ENCODE measurements at places on chromosomes 1 and 21. TPM values are rescaled to one million over a fixed set of nuclear protein-coding genes. Genes with fewer than 3 reads are reported as not detected.

The LCK gene
- polyA plus RNA-seq = 5.2 TPM

The ENAH gene
- 121 TPM for polyA plus RNA-seq

The CA14 gene
- polyA plus RNA-seq = 9.6 TPM

The C1orf226 gene
- polyA plus RNA-seq = 16.9 TPM

DNA sequence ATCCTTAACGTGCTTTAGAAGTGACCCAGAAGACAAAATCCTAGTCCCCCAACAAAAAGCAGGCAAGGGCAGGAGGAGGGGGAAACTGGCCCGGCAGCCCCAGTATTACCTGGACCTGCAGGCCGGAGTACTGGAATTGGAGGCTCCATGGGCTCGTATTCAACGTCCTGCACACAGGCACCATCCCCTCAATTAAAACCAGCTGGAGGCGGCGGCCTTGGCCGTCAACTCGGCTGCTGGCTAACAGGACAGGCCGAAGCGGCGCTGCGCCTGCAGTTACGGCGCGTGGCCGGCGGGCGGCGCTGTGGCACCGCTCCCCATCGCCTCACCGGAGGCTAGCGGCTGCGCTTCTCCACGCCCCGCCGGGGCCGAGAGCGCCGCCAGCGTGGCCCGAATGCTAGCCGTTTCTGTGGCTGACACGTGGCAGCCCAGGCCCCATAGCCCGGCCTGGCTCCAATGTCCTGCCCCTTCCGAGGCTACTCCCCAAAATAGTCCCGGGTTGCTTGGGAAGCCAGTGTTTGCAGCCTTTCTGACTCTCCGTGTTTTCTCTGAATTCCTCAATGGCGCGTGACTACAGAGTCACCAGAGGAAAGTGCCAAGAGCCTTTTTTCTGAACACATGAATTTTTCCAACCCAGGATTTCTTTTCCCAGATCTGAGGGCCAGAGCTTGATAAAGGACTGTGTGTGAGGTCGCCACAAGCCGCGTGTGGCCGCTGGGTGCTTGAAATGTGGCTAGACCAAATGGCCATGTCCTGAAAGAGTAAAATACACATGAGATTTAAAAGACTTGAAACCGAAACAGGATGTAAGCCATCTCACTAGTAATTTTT is 82.5 kb downstream of the HHIPL2 start:
- peak; percentile 86 for DNase-seq

GRCh38 chr1:59201341-59201740 is 95.6 kb upstream of the FGGY start:
- no peak for DNase-seq

DNA sequence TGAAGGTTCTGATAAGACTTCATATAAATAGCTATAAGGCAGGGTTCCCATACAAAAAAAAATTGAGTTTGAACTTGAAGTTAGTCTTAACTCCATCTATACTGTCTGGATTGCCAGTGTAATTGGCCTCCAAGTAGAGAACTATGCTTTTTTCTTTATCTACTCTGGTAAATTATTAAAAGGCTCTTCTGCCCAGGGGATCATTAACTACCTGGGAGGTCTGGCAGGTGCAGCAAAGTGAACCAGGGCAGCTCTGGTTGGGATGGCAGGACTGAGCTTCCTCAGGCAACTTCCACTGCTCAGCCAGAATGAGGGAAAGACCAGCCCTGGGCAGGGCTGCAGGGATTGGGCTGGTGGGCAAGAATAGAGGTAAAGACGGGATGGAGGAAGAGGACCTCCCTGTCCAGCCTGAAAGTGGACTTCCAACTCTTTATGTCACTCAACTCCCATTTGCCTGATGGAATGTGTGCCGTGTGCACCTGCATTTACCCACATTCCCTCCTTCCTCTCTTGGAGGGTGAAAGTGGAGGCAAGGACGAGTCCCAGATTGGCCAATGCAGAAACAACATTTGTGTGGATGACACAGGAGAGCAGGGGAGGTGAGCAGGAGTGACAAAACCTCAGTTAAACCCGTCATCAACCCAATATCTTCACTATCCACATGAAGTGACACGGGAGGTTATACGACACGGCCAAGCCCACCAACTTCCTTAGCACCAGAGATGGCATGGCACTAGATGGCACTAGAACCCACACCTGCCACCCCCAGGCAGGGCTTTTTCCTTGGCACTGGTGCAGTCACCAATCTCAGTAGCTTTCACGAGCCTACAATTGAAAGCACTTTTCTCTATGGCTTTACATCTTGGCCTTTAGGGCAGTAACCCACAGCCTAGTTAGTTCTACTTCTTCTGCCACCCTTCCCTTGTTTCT is 25.2 kb downstream of the CCN1 start:
- DNase-seq = no peak

GRCh38 chr1:204046346-204046745 is 26.6 kb upstream of the SOX13 start:
- DNase-seq = no peak

DNA sequence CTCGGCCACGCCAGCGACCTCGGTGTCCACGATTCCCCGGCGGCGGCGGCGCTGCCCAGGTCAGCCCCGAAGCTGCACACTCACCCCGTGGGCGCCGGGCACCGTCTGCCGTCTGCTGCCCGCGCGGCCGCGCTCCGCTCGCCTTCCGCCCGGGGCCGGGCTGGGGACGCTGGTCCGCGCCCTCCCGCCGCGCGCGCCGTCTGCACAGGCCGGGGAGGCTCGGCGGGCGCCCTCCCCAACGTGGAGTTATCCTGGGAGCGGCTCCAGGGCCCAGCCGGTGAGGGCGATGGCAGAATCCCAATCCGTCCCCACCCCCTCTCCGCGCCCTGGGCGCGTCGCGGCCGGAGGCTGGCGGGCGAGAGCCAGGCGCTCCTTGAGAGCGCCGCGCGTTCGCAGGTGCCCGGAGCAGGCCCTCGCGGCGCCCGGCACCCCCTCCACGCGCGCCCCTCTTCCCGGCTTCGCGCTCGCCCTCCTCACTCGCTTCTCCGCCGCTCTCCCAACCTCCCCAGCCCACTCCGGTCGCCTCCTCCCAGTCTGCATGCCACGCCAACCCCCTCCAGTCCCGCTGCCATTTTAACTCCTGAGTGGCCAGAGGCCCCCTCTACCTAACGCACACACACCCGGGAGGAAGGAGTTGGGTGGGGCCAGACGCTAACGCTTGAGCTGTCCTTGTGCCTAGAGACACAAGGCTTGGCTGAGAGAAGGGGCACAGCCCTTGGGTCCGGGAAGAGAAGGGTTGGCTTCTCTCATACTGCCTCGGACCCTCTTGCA is at the start of gene LRRN2:
TSS of gene LRRN2 (minus strand) at position 503 of the 771 bp plus-strand sequence. CDS start 65,746 bp downstream, outside the sequence.
- DNase-seq = no peak

DNA sequence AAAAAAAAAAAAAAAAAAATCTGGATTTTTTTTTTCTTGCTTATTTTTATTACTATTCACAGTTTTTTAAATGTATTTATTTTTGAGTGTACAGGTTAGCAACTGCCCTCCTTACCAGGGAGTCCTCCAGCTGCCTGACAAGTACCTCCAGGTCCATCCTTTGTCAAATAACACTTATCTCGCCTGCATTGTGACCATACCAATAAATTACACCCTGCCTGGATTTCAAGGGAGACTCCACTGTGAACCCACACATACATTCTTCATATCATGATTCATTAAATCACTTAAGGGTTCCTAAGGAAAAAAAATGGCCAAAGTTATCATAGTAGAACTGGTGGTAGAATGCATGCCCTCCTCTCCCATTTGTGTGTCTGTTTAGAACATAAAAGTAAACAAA is 38.4 kb downstream of the EEIG2 start:
- no peak for DNase-seq

DNA sequence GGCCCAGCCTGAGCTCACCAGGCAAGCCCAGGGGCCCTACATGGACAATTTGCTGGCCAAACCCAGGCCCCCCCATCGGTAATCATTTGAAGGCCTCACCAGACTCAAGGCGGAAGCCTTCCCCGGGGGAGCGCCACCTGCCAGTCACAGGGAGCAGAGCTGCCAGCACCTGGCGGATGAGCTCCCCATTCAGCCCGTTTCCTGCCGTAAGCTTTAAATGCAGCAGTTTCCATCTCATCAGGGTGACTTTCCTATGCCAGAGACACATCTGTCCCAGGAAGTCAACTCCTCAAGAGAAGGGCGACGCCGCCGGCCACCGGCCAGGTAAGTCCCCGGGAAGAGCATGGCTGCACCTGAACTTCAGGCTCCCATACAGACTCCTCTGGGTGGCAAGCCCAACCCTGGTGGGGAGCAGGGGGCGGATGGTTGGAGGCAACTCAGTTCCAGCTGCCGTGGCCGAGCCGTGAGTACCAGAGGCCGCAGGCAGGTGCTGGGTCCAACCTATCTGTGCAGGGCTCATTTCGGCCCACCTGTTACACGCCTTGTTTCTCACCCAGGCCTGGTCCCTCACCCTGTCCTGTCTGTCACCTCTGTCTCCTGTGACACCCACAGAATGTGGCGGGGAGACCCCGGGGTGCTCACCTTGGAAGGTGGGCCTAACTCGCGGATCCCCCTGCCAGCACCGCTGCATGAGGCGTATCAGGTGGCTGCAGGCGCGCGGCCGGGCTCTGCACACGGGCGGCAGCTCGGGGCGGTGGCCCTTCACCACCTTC is 20.7 kb downstream of the RIPK4 start:
- DNase-seq = no peak

- peak; percentile 32 for DNase-seq
Observed at GRCh38 chr1:162918151-162918754, 57.3 kb upstream of the CCDC190 start.

DNA sequence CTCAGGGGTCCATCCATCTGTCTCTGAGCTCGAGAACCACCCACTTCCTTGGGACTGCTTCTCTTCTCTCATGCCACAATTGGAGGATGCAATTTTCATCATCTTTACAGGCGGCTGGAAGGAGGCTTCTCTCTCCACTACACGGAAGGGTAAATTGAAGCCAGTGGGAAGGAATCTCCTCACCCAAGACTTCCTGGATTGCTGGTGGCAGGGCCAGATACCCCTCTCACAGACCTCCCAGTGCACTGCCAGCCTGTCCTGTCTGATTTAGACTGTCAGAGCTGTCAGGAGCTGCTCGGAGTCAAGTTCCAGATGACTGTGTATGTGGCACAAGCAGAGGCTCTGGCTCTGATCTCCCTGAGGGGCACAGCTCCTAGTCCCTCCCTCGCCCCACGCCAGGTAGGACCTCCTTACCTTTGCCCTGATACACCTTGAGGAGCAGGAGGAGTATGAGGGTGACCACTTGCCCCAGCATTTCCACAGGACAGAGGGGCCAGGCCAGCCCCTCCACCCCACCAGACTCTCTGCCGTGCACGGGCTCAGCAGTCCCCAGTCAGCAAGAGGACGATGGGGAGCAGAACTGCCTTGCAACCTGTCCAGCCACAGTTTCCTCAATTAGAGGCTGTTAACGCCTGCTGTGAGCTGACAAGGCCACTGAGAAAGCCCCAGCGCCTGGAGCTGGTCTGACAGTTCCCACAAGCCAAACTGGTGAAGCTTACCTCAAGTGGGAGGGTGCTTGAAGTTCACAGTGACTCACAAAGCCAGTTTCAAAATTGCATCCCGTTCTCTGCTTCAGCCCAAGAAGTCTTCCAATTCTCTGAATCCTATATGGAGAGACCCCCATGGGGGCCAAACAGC is at the start of gene CD244:
TSS of gene CD244 (minus strand) at position 685 of the 858 bp plus-strand sequence. CDS start at position 475, 210 bp downstream.
- DNase-seq = no peak

DNA sequence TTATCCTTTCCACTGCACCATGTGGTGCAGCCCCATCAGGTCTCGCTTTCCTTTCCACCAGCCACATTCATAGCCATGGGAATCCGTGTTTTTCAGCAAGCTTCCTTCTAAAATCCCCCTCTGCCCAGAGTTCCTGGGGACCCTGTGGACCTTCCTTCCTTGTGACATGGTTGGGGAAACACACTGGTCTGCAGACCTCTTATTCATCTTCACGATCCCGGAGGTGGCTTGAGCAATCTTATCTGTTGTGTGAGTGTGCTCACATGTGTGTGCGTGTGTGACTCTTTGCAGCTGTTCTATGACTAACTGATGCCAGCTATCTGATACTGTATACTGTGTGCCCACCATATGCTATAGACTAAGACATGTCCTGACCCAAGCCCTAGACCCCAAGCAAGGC is 15.6 kb upstream of the IL10 start:
- DNase-seq = no peak

DNA sequence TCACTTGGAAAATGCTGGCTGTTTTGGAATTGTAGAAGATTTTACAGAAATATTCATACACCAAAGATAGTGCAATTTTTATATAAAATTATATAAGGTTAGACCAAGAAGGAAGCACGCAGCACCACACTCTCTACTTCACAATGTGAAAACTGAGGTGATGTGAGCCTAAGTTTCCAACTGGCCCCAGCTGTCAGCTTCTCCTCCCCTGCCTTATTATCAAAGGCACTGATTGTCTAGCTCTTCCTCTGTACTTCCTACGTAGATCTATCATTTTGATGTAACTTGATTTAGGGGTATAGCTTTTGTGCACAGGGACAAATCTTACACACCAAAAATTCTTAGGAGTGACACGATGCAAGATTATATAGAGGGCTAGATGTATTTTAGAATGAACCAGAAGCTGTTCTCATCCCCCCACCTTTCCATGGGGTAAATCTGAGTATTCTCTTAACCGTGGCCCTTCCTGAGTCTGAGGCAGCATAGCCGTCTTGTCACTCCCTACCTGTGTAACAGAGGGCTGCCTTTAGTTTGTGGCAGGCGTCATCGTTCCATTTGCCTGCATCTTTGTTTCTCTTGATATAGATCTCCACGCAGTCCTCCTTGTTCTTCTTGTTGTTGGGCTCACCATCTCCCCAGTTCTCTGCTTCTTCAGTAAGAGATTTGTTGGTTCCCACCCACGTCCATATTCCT is 3.4 kb downstream of the SELL start:
- no peak for DNase-seq
